ENCODE measurements at places on chromosomes 6 and 20.

DNA sequence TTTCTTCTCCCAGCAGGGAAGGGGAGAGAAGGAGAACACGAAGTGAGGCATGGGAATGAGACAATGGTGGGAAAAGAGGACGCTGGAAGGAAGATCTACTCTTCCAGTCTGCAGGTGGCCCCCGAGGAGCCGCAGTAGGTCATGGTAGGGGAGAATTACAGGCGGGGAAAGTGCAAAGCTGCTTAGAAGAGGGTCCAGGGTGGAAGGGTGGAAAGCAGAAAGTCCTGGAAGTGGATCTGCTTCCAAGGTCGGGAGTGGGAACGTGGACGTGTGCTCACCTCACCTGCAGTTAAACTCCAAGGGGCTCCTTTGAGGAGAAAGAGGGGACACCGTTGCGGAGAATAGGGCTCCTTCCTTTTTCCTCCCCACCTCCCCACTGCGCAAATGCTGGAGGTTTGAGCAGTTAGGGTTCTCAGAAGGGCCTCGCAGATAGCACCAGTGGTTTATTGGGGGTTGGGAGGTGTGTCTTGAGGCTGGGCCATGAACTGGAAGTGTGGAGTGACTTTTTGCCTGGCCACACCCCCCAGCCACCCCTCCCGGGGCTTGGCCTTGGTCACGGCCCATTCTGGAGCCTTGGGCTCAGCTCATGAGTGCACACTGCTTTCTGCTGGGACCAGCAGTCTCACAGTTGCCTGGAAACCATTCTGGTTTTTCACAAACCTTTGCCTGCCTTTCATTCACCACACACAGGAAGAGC, 100.4 kb upstream of the MLN start:
- peak; percentile 38 for DNase-seq

DNA sequence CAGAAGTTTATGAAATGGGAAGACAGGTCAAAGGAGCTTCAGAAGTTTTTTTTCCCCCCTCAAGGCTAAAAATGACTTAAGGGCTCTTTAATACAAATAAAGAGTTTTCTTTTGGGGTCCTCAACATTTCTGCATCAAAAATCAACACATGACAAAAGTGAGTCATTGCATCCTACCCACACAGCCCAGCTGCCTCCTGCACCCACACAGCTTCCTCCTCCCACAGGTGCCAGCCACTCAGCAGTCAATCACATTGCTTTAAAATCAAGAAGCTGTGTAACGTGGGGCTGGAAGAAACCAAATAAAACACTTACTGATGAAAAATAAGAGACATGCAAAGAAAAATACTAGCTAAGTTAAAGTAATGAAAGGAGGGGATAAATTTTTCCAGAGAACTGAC, 68.5 kb downstream of the MAP3K5 start:
- no peak for DNase-seq

DNA sequence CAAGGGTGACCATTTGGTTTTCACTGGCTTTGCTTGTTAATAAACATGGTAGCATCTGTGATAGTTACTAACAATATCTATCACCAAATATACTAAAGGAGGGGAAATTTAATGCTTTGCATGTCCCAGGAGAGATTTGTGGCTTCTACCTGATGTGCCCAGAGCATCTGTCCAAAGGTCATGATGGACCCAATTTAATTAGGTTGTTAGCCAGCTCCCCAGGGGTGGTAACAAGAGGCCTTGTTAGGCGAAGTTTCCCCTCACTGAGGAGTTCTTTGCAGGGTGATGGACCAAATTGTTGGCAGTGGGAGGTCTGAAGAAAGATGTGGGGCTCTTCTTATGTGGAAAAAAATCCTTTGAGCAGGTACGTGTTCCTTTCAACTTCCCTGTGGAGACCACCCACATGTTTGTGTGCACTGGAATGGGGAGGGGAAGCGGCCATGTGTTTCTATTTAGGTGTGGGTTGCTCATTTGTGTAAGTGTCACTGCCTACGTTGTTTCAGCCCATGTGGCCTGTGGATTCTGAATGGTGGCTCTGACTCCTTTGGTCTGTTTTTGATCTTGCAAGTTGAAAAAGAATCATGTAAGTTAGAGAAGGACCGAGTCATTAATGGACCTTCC, 137.6 kb downstream of the CLIC5 start:
- no peak for DNase-seq

GRCh38 chr20:31517373-31517772, 3.1 kb downstream of the HM13 start:
- DNase-seq, result peak; percentile 71
